ENCODE measurements at places on chromosomes 1 and 21. TPM values are rescaled to one million over a fixed set of nuclear protein-coding genes. Genes with fewer than 3 reads are reported as not detected.

Gene OR2T2
- not detected for total RNA-seq

Gene UBE2U
- not detected for total RNA-seq

Gene OR2W3
- total RNA-seq = not detected

Gene NFIA
- 0.80 TPM for total RNA-seq

Gene AXDND1
- total RNA-seq = not detected

Gene PGLYRP4
- not detected for total RNA-seq

Gene GRIK1
- not detected for total RNA-seq

Gene LCE2B
- total RNA-seq = not detected

Gene RPS6KA1
- 181 TPM for total RNA-seq

Gene LRRC3
- 2.3 TPM for total RNA-seq

Gene FAM151A
- not detected for total RNA-seq

Gene GPR61
- total RNA-seq = not detected

DNA sequence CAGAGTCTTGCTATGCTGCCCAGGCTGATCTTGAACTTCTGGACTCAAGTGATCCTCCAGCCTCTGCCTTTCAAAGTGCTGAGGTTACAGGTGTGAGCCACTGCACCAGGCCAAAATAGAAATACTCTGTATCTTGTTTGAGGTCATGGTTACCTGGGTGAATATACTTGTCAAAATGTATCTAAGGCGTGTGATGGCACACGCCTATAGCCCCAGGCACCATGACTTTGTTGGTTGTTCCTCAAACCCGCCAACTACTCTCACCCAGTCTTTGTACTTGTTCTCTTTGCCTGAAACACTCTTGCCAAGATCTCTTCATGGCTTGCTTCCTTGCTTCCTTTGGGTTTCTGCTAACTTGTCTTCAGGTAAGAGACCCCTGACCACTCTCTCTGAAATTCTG is 38.0 kb upstream of the RGS5 start:
- no peak overlapping the region for H3K4me3 ChIP-seq
- DNase-seq = no peak
- H3K27ac ChIP-seq = no peak overlapping the region
- H3K27me3 ChIP-seq = no peaks in the 10 kb centered on the region

GRCh38 chr1:1285611-1286311 is 5.5 kb downstream of the SCNN1D start:
- no peaks in the 10 kb centered on the region for H3K36me3 ChIP-seq
- H3K27me3 ChIP-seq = no peaks in the 10 kb centered on the region
- no peak overlapping the region for H3K4me3 ChIP-seq
- H3K4me1 ChIP-seq = no peaks in the 10 kb centered on the region

GRCh38 chr1:209583408-209583807 is at the start of gene CAMK1G:
TSS of gene CAMK1G (plus strand) at chr1:209583714. CDS start at chr1:209594984, 11,270 bp downstream.
- no peak for DNase-seq
- no peak within 1 kb of the TSS for H3K27ac ChIP-seq
- peaks cover 5% of the 10 kb centered on the region for H3K4me1 ChIP-seq
- H3K27me3 ChIP-seq = peaks cover 7% of the 10 kb centered on the region
- H3K36me3 ChIP-seq = no peaks in the 10 kb centered on the region

- H3K27me3 ChIP-seq = no peaks in the 10 kb centered on the region
Measured at GRCh38 chr1:201515895-201516294, 9.0 kb upstream of the CSRP1 start.

- peaks cover 40% of the 10 kb centered on the region for H3K36me3 ChIP-seq
- no peak for DNase-seq
- H3K4me1 ChIP-seq = peaks cover 38% of the 10 kb centered on the region
- no peak overlapping the region for H3K4me3 ChIP-seq
- no peak overlapping the region for H3K27ac ChIP-seq
Measured at GRCh38 chr1:225870911-225871310, 11.3 kb downstream of the TMEM63A start.

GRCh38 chr1:82919837-82920236 is 1079.1 kb downstream of the TTLL7 start:
- no peak overlapping the region for H3K4me3 ChIP-seq
- no peaks in the 10 kb centered on the region for H3K36me3 ChIP-seq
- no peaks in the 10 kb centered on the region for H3K27me3 ChIP-seq
- DNase-seq = no peak
- no peaks in the 10 kb centered on the region for H3K4me1 ChIP-seq

GRCh38 chr21:43933199-43933598 is 68.2 kb downstream of the AGPAT3 start:
- H3K27me3 ChIP-seq = no peaks in the 10 kb centered on the region
- H3K36me3 ChIP-seq = peaks cover 3% of the 10 kb centered on the region

DNA sequence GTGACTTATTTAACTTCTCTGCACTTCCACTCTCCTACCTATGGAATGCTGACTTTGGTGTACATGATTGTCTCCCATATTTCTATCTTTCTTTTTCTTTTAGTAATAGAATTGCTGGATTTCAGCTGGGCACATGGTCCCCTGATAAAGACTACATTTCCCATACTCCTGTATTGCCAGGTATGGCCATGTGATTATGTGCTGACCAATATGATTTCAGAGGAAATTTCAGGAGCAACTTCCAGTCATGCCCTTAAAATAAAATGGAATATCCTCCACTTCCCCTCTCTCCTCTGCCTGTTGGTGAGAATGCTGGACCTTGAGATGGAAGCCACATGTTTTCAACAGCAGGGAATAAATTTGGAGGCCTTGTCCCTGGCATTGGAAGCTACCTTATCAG is 130.7 kb upstream of the IGSF21 start:
- DNase-seq = no peak
- no peak overlapping the region for H3K4me3 ChIP-seq
- H3K4me1 ChIP-seq = no peaks in the 10 kb centered on the region
- H3K27me3 ChIP-seq = no peaks in the 10 kb centered on the region
- no peaks in the 10 kb centered on the region for H3K36me3 ChIP-seq
- H3K27ac ChIP-seq = no peak overlapping the region

DNA sequence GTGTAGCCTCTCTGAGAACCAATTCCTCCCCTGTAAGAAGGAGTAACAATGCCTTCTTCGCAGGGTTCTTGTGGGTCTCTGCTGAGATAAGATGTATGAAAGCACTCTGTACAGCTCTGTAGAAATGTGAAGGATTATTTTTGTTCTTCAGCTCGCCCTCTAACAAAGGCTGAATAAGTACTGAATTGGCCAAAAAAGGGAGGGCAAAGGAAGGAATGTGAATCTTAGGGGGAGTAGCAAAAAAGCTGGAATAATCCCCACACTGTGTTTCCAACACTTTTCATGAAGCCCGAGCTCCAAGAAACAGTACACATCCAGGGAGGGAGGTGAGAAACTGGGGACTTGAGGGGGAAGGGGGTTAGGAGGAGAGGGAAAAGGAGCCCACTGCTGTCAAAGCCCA is 14.0 kb upstream of the SLC41A1 start:
- no peak overlapping the region for H3K27ac ChIP-seq
- DNase-seq = no peak
- peaks cover 13% of the 10 kb centered on the region for H3K4me1 ChIP-seq

DNA sequence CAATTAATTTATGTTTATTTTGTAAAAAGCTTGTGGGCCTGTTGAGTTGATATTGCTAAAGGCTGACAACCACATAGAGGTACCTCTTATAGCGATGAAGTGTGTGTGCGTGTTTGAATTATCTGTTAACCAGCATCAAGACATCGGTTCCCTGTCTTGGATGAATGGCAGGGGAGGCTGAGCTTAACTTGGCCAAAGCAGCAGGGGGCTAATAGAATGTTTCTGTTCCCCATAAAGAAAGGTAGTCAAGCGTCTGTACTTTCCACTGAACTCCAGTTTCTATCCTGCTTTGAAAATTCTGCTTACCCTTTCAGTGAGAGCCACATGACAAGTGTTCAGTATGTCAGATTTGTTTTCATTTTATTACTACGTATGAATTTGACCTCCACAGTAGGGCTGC is 63.0 kb downstream of the ROR1 start:
- no peak overlapping the region for H3K4me3 ChIP-seq
- no peaks in the 10 kb centered on the region for H3K36me3 ChIP-seq
- no peak for DNase-seq
- H3K27ac ChIP-seq = no peak overlapping the region
- peaks cover 3% of the 10 kb centered on the region for H3K27me3 ChIP-seq

DNA sequence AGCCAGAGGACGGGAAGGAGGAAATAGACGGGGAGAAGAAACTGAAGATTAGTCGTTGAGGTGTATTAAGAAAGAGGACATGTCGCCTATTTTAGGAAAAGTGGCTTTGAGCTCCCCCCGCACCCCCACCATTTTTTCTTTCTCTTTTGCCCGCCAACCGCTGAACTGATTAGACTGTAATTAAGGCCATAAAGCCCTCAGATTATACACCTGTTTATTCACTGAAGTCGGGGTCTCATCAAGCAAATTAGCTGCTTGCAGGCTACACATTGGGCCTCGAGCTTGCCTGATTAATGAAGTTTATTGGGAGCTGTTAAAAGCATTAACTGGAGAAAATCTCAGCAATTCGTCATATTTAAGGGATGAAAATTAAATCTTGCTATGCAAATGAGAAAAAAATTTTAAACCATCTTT is 119.4 kb upstream of the RRP15 start:
- DNase-seq = no peak
- no peaks in the 10 kb centered on the region for H3K36me3 ChIP-seq
- peaks cover 15% of the 10 kb centered on the region for H3K4me1 ChIP-seq

DNA sequence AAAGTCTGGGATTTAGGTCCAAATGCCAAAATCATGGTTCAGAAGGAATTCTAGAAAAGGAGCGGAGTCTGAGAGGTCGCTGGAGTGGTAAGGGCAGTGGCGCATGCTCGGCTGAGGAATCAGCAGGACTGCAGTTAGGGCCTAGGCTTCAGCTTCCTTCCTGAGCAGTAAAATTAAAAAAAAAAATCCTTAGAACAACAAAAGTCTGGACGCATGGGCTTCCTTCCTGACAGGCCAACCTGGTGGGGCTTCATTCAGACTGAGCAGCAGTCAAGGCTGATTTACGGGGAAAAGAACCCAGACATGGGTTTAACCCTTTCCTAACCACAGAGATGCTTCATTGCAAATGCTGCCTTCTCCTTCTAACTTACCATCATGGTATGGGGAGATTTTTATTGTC is 17.1 kb downstream of the RNF220 start:
- DNase-seq = no peak
- H3K27me3 ChIP-seq = peaks cover 77% of the 10 kb centered on the region
- H3K36me3 ChIP-seq = no peaks in the 10 kb centered on the region
- no peak overlapping the region for H3K27ac ChIP-seq
- no peak overlapping the region for H3K4me3 ChIP-seq

DNA sequence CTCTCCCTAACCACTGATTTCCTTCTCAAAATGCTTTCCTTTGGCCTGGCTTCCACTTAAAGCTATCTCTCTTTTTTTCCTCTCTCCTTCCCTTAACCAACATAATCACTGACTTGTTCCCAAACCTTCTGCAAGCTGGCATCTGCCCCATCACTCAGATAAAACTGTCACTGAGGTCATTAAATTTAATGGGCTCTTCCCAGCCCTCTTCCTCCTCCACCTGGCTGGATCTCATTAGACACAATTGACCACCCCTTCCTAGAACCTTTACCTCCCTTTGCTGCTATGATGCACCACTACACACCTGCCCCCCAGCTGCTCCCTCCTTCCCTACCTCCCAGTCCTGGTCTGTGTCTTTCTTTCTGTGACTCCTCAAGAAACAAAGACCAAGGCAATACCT is 44.0 kb upstream of the GJB5 start:
- no peak for DNase-seq
- peaks cover 2% of the 10 kb centered on the region for H3K27me3 ChIP-seq
- no peaks in the 10 kb centered on the region for H3K4me1 ChIP-seq
- no peak overlapping the region for H3K4me3 ChIP-seq
- no peak overlapping the region for H3K27ac ChIP-seq

DNA sequence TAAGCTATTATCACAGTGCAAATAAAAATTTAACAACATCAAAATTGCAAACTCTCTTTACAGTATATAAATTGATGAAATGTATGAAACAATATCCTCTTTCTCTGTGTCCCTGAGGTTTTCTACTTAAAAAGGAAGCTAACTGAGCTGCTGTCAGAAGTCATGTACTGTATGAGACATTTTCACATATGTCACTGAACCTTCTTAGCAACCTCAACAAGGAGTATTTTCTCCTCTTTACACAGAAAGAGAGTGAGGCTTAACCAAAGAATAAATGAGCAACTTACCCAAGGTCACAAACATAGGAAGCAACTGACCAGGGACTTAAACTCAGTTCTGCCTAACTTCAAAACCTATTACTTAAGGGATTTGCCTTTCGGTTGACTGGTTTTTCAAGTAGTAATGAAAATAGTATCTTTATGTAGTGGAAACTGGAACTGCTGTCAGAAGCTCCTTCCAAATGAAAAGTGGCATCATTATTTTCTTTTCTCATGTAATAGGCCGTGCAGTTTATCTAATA is 288.9 kb downstream of the LRRIQ3 start:
- no peaks in the 10 kb centered on the region for H3K4me1 ChIP-seq
- H3K4me3 ChIP-seq = no peak overlapping the region
- no peak overlapping the region for H3K27ac ChIP-seq
- no peaks in the 10 kb centered on the region for H3K27me3 ChIP-seq

DNA sequence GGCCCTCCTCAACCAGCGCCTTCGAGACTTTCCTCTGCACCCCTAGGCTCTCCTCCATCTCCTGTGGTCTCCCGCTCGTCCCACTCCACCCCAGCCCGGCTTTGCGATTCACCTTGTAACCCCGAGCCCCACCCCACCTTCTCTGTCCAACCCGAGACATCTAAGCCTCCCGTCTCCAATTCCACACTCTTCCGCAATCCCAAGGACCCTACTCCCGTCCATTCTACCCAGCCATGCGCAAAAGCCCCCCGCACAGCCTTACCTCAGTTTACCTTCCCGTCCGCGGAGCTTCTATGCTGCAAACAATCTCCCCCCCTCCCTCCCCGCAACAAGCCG is 174 bp downstream of the SH3BP5L start:
- H3K36me3 ChIP-seq = peaks cover 15% of the 10 kb centered on the region
- no peak for DNase-seq
- H3K27me3 ChIP-seq = no peaks in the 10 kb centered on the region
- H3K27ac ChIP-seq = peak overlapping the region; percentile 96

DNA sequence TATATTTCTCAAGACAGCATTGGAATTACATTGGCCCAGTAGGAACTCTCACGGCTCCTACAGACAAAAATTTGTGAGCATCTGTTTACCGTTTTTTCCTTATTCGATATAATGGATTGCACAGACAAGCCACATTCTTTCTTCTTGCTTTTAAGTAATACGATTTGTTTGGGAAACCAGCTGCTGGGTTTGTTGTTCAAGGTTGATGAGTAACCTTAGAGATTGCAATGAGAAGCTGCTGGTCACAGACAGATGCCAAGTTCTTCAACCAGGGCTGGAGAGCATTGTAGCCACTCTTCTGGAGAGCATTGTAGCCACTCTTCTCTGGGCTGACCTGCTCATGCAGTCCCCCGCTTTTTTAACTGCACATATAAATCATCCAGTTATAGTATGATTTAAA is 1.4 kb upstream of the MIA3 start:
- peaks cover 29% of the 10 kb centered on the region for H3K27me3 ChIP-seq
- H3K4me1 ChIP-seq = peaks cover 32% of the 10 kb centered on the region
- peaks cover 5% of the 10 kb centered on the region for H3K36me3 ChIP-seq

DNA sequence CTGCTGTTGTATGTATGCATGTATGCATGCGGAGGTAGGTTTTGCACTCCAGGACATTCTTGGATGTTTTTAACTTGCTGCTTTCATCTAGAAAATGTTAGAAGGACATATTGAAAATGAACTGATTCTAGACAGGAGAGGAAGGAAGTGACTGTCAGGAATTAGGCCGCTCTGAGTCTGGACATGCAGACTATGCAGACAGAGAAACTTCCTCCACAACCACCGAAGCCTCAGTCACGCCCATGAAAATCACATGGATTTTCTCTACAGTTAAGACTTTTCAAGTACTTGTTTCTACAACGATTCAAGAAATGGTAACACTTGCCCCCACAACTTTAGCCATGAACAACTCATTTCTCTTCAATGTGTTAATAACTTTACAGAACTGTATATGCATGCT is 211.1 kb downstream of the SMYD3 start:
- DNase-seq = no peak
- peaks cover 3% of the 10 kb centered on the region for H3K4me1 ChIP-seq
- no peaks in the 10 kb centered on the region for H3K27me3 ChIP-seq
- H3K36me3 ChIP-seq = peaks cover 5% of the 10 kb centered on the region
- no peak overlapping the region for H3K27ac ChIP-seq
